ENCODE measurements at places on chromosomes 3 and 15.
A peak's percentile ranks its signal among the peaks of the same experiment; 100 is the strongest.

DNA sequence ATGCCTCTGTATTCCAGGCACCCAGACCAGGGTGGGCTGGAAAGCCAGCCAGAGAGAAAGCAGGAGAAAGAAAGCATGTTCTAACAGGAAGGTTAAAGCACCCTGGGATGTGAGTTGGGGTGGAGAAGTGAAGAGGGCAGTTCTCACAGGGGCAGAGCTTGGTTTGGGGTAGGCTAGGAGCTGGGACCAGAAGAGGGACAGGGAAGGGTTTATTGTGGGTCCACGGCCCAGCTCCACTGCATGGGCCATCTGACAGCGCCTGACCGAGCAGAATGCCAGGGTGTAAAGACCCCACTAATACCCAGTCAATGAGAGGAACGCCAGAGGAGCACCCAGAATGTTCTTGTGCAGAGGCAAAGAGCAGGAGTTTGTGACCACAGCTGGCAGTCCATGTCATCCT is 27.1 kb upstream of the MAGEF1 start:
- no peak for DNase-seq

DNA sequence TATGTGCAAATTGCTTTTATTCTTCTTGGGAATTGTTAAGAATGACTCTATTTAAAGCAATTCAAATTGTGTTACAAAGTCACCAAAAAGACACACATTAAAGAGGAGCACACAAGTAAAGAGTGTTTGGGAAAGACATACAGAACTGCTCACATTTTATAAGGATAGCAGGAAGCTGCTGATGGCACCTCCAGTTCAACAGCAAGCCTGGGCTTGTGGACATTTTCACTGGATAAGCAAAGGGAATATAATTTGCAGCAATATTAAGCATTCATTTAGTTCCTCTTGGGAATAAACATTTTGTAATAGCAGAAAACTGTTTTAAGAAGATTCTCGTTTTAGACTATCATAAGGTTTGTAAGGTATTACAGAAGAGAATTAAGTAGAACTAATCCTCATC is 1271.9 kb downstream of the ZPLD1 start:
- DNase-seq, result no peak

GRCh38 chr3:105653868-105654267 is 214.9 kb downstream of the CBLB start:
- DNase-seq, result no peak

GRCh38 chr3:177336873-177337450 is 139.7 kb upstream of the TBL1XR1 start:
- no peak for DNase-seq

- DNase-seq, result no peak
These were observed 32.9 kb upstream of the FBLN2 start for GRCh38 chr3:13515786-13516759.

DNA sequence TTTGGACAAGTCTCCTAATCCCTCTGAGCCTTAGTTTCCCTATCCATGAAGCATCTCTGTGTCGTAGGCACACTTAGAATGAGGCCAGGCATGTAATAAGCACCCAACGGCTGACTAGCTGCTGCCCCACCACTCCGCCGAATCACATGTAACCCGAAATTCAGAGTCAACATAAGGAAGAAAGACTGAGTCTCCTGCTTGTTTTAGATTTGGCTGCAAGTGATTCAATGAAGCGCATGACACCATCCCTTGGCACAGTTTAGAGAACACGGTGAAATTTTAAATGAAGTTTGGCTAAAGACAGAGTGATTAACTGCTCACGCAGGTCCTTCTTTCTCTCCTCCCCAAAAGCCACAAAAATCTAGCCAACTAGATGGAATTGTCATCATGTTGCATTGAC is 279.2 kb downstream of the TLE3 start:
- DNase-seq, result no peak

GRCh38 chr15:96474231-96474664 is 143.7 kb downstream of the NR2F2 start:
- no peak for DNase-seq

DNA sequence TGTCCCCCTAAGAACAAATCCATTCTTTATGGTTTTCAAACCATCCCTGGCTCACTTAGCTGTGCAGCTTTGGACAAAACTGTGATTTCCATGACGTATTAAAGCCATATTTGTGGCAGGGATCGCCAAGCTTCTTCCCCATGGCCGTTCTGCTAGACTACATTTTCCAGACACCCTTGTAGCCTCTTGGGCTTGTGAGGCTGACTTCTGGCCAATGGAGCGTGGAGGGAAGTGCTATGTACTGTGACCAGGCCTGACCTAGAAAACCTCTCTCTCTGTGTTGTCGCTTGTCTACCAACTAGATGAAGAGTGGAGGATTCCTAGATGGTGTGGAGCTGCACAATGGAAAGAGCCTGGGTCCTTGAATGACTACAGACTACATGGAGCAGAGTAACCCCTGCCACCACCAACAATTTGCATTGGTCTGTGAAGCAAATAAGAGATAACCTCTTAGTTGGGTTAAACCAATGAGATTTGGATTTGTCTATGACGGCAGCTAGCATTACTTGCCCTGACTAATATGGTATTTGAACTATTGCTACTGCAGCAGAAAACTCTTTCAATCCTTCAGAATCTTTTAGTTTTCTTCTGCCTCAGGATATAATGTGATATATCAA is 22.1 kb upstream of the MGLL start:
- DNase-seq, result no peak

- DNase-seq, result no peak
These were observed 134.8 kb downstream of the PGPEP1L start for GRCh38 chr15:98872774-98873173.

DNA sequence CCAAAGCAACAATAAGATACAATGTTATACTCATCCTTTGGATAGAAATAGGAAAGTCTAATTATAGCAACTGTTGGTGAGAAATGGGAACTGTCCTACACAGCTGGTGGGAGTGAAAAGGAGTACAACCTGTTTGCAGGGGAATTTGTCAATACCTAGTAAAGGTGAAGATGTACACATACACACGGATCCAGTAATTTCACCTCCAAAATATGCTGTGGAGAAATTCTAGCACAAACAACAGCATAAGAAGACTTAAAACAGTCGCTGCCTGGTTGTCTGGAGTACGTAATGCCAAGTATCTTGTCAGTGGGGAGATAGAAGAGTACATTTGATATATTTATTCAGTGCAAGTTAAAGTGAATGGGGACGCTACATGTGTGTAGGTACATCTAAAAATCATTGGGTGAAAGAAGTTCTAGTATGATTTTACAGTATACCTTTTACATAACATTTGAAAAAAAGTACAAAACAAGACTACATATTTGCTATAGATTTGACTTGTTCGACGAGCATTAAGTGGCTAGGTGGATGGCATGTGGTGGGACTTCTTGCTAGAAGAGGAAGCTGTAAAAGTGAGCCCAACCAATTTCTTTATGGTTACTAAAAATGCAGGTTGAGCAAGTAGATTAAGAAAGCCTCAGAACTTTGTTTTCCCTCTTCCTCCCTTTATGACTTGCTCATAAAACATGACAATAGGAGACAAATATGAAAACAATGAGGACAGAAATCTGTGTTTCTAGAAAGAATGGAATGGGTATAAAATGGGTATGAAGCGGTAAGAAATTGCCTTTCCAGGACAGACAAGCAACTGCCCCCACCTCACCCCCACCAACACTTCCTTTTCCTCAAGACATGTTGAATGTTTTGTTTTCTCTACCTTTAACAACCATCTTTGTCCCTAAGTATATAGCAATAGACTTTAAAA is 50.2 kb upstream of the CCR4 start:
- DNase-seq, result no peak

DNA sequence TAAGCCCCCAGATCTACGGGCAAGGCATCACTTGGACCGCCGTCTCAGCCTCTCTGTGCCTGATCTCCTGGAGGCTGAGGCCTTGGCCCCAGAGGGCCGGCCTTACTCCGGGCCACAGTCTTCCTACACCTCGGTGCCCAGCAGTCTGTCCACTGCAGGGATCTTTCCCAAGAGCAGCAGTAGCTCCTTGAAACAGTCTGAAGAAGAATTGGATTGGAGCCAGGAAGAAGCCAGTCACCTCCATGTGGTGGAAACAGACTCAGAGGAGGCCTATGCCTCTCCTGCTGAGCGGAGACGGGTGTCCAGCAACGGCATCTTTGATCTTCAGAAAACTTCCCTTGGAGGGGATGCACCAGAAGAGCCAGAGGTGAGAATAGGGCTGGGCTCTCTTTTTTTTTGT is 67.0 kb downstream of the MCTP2 start:
- no peak for DNase-seq

DNA sequence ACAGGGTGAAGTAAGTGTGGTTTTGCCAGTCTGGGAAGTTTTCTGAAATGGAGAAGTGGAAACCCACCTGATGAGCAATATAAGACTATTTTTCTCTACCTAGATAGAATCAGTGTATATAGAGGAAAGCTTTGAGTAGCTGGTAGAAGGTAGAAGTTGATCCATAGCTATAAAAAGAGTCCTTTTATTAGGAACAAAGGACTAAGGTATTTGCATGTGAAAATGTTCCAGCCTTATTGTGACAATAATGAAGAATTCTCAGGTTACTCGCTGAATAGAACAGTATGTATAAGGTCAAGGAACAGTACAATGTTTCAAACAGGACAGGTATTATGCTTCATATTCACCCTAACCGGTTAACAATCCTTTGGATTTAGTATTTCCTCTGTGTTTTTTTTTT is 972.2 kb downstream of the OTOL1 start:
- no peak for DNase-seq

GRCh38 chr15:99944131-99944530 is 210.9 kb upstream of the LYSMD4 start:
- DNase-seq, result no peak

DNA sequence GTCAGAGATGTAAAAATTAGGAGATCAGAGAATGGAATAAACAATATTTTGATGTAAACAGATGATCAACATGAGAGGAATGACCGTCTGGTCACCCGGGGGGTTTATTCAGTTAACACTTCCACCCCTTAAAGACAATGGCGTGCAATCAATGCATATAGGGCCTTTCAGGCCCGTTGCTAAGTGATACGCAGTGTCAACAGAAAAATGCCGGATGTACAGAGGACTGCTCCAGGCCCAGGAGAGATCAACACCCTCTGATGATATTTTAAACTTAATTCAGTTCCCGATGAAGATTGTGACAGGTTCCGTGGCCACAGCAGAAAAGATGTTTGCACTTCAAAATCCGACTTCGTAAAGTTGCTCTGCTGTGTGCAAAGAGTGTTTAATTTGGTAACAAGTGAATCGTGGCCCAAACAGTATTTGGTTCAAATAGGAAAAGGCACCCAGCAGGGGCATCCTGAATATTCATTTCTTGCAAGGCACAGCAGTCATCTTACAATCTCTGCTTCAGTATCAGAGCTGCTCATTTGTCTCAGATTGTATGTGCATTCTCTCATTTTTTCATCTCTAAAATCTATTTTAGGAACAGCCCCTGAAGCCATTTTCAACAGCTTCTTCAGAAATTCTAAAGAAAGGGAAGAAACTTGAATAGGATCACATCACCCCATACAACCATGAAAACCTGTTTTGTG is 72.6 kb downstream of the FOXB1 start:
- no peak for DNase-seq

DNA sequence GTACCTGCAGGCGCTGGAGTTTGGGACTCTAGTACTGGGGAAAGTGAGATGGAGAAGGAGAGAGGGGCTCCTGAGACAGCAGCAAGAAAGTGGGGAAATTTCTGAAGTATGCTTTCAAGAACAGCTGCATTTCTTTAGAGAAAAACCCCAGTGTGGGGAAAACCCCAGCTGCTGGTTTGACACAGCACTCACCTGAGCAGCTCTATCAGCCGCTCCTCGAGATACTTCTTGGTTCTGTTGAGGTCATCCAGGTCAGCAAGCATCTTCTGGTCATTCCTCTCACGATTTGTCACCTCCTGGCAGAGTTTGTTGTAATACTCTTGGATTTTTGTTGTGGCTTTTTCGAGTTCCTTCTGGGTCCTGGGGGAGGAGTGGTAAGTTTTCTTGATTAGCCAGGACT is 18.8 kb downstream of the CXCR6 start:
- DNase-seq, result no peak

DNA sequence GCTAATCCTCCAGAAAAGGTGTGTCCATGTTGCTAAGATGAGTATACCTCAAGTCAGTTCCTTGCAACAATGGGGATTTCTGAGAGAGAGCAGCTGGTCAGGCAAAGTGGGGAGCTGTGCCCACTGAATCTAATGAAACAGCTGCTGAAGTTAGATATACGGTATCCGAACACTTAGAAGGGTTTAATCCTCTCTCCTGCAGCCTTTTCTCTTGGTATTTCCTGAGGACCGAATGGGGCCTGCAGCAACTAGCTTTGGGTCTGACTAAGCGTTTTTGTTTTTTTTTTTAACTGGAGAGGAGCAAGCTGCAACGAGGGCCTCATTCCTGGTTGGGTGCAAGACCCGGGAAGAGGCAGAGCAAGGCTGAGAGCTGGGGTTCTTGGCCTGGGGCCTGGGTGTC is 37.6 kb upstream of the BNC1 start:
- DNase-seq, result no peak

- no peak for DNase-seq
These were observed 72.6 kb upstream of the CDIN1 start for GRCh38 chr15:36506733-36507356.

- DNase-seq, result no peak
These were observed 47.2 kb downstream of the SLITRK3 start for GRCh38 chr3:165148876-165149441.

GRCh38 chr3:194250098-194251002 is 100.8 kb downstream of the CPN2 start:
- DNase-seq, result peak; percentile 28

GRCh38 chr15:93063262-93063671 is 25.7 kb downstream of the RGMA start:
- no peak for DNase-seq

DNA sequence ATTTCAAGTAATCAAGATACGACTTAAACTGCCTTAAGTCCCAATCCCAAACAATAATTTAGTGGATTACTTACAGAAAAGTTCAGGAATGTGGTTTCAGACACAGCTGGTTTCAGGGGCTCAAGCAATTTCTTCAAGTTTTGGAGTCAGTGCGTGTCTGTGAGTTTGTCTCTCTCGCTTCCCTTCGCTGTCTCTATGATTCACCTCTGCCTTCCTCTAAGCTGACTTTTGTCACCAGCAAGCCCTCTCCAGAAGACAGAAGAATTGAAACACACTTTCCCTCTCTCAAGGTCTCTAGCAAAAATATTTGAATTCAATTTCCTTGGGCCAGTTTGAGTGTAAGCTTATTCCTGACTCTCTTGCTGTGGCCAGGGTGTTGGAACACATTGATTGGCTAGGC is 392.4 kb downstream of the EDEM1 start:
- no peak for DNase-seq

DNA sequence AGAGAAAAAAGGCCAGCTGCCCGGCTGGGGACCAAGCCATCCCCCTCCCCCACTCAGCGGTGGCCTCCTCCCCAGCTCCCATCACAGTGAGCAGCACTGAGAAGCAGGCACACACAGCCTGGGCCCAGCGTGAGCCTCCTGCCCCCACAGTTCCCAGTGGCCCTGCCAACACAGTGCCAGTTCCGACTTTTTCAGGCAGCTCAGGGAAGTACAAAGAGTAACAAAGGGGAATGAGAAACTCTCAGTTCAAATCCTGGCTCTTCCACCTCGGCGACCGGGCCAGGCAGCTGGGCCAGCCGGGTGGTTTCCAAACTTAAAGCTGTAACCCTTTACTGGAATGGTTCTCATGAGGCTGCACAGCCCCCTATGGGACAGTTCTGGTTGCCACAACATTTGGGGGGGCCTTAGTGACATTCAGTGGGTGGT is 18.5 kb downstream of the TNK2 start:
- DNase-seq, result no peak

All from NCI-H1092 (cell line).